ENCODE measurements at places on chromosomes 12 and 14.

DNA sequence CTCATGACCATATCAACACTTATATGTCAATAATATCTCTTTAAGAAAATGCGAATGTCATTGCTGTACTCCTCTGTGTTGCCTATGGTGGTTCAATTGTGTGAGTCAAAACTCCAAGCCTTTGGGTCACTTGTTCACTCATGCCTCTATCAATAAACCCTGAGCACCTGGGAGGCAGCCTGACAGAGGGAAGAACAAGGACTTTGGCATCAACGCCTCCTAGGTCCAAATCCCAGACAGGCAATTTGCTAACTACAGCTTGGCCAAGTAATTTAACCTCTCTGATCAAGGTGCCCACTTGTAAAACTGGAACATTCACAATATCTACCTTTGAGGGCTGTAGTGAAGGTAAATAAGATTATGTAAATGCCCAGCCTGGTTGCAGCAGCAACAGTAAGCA is 137.8 kb downstream of the SAMD4A start:
- DNase-seq, result no peak

GRCh38 chr12:49763006-49763591 is 21.7 kb downstream of the TMBIM6 start:
- DNase-seq, result peak; percentile 45

DNA sequence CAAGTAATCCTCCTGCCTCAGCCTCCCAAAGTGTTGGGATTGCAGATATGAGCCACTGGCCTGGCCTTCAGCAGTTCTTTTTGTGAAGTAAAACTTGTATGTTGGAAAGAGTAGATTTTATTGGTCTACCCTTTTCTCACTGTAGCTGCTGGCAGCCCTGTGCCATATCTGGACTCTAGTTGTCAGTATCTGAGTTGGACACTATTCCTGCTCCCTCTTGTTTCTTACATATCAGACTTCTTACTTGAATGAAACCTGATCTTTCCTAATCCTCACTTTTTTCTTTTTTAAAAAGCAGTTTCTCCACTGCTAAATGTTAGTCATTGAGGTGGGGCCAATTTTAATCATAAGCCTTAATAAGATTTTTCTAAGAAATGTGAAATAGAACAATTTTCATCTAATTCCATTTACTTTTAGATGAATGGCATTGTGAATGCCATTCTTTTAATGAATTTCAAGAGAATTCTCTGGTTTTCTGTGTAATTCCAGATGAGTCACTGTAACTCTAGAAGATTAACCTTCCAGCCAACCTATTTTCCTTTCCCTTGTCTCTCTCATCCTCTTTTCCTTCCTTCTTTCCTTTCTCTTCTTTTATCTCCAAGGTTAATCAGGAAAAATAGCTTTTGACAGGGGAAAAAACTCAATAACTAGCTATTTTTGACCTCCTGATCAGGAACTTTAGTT is 88.7 kb downstream of the APAF1 start:
- peak; percentile 26 for DNase-seq

- no peak for DNase-seq
These were observed 26.6 kb upstream of the NFYB start for GRCh38 chr12:104164634-104165033.

- peak; percentile 49 for DNase-seq
These were observed 89.6 kb upstream of the SOX5 start for GRCh38 chr12:24039113-24039525.

All from PC-3 (cell line).